ENCODE measurements at places on chromosomes 5 and 9.

GRCh38 chr5:72812488-72812887, 4.0 kb upstream of the TNPO1 start:
- no peak for DNase-seq

DNA sequence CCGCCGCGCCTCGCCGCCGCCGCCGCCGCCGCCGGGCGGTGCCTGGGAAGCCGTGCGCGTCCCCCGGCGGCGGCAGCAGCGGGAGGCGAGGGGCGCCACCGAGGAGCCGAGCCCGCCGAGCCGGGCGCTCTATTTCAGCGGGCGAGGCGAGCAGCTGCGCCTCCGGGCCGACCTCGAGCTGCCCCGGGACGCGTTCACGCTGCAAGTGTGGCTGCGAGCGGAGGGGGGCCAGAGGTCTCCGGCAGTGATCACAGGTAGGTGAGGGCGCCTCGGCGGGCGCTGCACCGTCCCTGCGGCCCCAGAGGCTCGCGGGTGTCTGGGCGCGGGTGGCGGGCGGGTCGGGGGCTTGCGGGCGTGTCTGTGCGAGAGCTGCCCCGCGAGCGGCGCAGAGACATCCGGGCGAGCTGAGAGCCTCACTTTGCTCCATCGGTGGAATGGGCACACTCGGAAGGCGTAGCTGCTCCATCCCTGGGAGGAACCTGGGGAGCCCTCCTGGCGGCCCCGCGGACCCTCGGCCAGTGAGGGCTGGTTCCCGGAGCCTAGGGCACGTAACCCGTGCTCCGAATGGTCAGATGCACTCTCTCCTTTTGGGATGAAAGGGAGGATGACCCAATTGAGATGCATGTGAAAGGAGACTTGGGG, 864 bp downstream of the PAPPA start:
- DNase-seq, result no peak

GRCh38 chr9:2302606-2303005, 287.5 kb downstream of the SMARCA2 start:
- DNase-seq, result no peak

- DNase-seq, result no peak
These were observed 47.7 kb downstream of the MARCHF11 start for GRCh38 chr5:16131878-16132277.

GRCh38 chr5:121526908-121527307, 324.8 kb upstream of the FTMT start:
- no peak for DNase-seq

- DNase-seq, result no peak
These were observed 1004.1 kb upstream of the EDIL3 start for GRCh38 chr5:85388770-85389169.

- DNase-seq, result no peak
These were observed 24.2 kb downstream of the PCDHGC5 start for GRCh38 chr5:141512911-141513626.

DNA sequence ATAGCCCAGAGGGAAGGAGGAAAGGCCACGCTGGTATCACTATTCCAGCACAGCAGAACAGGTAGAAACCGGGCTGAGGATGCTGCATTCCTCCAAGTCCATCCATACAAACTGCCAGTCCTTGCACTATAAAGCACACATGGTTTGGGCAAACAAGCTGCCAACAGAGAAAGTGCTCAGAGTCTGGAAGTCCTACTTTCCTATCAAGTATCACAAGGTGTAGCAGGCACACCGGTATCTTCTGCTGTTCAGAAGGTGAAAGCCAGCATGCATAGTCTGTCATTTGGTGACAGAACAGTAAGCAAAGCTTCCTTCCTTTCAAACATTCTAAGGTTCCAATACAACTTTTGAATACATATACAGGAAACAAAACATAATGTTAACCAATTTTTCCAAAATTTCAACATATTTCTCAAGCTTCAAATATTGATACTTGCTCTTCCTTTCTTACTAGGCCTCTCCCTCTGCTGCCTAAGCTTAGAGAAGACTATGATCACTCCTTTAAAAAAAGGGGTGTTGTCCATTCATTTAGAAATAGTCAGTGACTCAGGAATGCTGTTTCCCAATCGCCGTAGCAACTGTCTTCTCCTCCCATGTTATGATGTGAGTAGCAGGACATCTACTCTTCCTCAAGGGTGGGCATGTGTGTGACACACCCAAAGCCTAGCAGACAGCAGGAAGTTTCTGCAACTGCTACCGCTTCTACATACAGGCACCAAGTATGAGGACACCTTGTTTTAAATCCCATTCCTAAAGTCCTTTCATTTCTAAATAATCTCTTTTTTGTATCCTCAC, 14.7 kb downstream of the DIAPH1 start:
- no peak for DNase-seq

DNA sequence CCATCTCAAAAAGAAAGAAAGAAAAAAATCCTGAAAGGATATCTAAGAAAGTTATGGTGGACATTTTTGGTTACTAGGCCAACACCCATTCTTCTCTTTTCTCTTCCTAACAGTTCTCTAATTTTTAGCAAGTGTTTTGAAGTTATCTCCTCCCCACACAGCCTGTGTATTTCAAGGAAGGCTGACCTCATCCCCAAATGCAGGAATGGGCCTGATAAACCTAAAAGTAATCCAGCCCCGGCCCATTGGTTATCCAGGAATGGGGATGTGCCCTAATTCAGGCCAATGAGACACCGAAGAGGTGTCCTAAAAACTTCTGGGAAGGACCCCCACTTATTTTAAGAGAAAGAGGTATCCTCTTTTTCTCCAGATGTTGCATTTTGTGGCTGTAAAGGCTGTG, 46.6 kb downstream of the F2R start:
- no peak for DNase-seq

DNA sequence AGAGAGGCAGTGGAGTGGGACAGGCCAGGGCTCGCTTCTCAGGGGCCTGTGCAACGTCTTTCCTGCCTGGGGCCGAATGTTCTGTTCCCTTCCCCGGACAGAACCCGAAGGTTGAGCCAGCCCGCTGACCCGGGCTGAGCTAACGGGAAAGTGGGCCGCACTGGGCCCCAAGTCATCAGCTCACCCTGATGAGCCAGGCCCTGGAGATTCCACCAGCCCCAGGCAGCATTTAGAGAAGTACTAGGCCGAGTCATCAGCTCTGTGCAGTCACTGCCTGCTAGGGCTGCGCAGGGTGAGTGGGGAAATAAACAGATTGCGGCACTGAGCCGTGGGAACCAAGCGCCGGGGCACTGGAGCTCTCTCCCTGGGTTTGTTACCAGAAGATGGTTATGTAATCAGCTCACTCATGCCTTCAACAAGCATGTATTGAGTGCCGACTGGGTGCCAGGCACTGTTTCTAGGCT, 29.1 kb upstream of the DUSP1 start:
- DNase-seq, result no peak

All from DMS 273 treated with DMSO at 0.1 percent for 48 hours (cell line).